Brain pericyte (primary cell): ENCODE measurements at places on chromosomes 7 and 10.

DNA sequence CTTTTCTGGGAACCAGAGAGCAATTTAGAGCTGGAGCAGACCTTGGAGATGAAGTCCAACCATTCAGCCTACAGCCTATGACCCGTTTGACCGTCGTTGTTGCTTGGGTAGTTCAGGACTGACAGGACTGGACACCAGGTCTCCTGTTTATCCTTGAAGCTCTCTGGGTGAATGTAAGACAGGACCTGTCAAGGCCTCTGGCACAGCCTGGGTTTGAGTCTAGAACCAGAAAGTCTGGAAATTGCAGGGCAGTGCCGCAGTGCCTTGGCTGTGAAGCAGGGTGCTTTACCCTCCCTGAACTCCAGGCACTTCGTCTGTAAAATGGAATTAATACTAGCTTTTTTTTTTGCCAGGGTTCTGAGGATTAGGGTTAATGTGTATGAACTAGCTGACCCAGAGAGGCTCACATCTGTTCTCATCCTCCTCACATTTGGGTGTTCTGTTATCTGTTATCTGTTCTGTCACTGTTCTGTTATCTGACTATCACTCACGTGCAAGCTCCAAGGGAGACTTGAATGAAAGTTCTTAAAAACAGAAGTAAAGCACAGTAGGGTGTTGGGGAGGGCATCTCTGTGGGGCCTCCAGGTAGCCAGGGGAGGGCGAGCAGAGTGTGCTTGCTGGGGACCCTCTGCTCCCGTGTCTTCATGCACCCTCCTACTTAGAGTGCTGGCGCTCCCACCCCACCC lies 9.9 kb downstream of the BLVRA start:
- no peak for DNase-seq

- DNase-seq = no peak
Measured at GRCh38 chr7:44191171-44191570, 1.9 kb upstream of the GCK start.

DNA sequence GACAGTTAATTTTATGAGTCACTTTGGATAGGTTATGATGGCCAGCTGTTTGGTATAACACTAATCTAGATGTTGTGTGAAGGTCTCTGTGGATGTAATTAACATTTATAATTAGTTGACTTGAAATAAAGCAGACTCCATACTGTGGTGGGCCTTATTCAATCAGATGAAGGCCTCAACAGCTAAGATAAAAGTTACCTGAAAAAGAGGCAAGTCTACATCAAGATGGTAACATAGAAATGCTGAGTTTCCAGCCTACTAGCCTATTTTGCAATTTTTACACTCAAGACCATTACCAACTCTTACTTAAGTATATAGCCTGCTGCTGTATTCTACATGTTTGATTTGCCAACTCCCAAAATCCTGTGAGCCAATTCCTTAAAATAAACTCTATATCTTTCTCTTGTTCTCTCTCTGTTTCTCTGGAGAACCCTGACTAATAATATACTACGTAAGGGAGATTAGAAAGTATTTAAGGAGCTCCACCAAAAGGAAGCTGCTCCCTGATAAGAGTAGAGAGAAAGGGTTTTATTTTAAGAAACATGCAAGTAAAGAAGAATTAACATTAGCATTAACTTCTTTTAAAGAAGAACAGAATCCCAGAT lies 42.7 kb downstream of the ZNF438 start:
- no peak for DNase-seq

DNA sequence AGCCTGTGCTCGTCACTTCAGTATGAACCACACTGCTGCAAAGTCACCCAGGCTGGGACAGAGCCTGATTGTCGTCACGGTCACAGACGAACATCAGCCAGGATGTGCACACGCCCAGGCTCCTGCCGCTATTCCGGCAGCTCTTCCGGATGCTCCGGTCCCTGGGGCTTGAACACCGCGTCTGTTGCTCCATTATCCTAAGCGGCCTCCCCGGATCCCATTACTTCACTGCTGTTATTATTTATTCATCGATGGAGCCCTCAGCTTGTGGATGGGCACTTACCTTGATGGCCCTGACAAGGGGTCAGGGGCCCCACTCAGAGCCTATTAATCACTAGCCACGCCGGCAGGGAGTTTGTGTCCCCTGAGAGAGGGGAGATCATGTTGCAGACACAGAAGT lies 120.8 kb upstream of the PCBD1 start:
- no peak for DNase-seq

DNA sequence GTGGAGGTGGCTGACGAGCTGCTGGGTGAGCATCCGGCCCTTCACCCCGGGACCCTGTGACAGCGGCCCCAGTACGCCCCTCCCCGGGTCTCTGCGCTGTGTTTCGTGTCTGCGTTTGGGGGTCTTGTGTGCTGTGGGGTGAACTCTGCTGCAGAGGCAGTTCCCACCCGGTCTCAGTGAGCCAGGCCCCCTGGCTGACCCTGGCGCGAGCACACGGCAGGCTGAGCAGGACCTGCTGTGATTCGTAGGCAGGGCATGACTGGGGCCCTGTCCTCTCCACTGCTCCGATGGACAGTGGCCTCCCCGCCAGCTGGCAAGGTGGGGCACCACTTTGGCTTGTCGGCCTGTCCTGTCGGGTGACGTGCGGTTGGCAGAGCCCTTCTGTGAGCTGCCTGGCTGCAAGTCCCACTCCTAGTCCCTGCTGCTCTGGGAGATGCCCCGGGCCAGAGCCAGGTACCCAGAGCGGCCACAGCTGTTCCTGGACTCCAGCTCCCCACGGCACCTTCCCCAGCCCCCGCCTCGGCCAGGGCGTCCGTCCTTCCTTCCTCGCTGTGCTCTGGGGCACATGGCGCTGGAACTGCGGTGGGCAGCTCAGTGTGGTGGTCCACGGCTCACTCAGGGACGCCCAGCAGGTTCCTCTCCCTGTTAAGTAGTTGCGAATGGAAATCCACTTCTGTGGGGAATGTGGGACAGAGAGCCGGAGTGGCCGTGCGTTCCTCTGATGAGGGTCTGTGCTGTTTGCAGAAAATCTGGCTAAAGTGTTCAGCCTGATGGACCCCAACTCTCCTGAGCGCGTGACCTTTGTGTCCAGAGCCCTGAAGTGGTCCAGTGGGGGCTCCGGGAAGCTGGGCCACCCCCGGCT lies 10.5 kb downstream of the GET4 start:
- no peak for DNase-seq

GRCh38 chr7:130632111-130632510 lies 36.4 kb downstream of the COPG2 start:
- no peak for DNase-seq

DNA sequence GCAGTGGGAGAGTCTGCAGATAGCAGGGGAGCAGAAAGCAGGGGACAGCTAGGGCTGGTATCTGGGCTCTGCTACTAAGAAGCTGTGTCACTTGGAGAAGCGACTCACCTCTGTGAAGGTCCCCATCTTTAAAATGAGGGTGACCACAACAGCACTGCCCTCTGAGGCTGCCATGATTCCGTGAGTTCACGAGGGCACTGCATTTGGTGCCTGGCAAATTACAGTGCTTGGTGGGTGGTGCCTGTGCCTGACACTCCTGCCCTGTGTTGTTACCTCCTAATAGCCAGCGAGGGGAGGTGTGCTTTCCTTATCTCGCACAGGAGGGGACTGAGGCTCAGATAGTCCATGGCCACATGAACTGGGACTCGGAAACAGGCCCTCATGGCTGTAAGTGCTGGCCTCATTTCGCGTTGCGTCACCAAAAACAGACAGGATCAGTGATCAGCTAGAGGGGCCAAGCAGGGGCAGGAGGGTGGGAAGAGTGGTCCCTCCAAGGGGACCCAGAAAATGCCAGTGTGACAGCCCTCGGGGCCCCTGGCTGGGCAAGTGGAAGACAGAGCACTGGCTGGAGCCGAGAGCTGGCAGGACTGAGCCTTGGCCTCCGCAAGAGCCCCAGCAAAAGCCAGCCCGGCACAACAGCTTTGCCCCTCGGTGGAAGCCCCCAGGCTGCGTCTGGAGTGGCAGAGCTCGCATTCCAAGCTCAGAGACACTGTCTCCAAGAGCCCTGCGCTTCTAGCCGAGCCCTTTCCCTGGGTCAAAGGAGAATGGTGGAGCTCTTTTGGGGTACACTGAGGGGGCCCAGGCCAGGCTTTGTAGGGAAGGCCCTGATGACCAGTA lies 17.3 kb upstream of the BNIP3 start:
- DNase-seq = no peak

GRCh38 chr7:28152594-28152993 lies 28.0 kb downstream of the JAZF1 start:
- no peak for DNase-seq

GRCh38 chr7:107103369-107103768 lies 58.9 kb downstream of the PRKAR2B start:
- DNase-seq = no peak

GRCh38 chr10:120813085-120813484 lies 38.1 kb upstream of the WDR11 start:
- DNase-seq = no peak
